ENCODE measurements at places on chromosomes 2 and 18. TPM values are rescaled to one million over a fixed set of nuclear protein-coding genes. Genes with fewer than 3 reads are reported as not detected.

Gene SERPINB3
- polyA plus RNA-seq = 0.34 TPM

Gene SLC11A1
- 6.3 TPM for polyA plus RNA-seq

GRCh38 chr2:3637692-3638455 lies 20.1 kb upstream of the ALLC start:
- DNase-seq = no peak

Gene FHOD3
- 68.7 TPM for polyA plus RNA-seq

Gene FBXO48
- polyA plus RNA-seq = 0.56 TPM

DNA sequence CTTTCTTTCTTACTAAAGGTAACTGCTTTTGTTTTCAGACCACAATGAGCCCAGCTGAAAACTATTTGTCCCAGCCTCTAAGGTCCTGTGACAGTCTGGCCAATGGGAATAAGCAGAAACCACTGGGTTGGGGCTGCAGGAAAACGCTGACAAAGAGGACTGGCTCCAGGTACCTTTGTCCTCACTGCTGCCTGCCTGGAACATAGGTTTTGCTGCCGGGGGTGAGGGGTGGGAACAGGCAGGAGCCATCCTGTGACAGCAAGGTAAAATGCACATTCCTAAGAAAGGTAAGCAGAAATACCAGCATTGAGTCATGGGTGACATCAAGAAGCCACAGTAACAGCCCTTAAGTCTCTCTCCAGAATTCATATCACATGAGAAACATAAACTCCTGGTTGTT lies 21.6 kb downstream of the PTPN2 start:
- DNase-seq = no peak

Gene GLS
- 80.6 TPM for polyA plus RNA-seq

DNA sequence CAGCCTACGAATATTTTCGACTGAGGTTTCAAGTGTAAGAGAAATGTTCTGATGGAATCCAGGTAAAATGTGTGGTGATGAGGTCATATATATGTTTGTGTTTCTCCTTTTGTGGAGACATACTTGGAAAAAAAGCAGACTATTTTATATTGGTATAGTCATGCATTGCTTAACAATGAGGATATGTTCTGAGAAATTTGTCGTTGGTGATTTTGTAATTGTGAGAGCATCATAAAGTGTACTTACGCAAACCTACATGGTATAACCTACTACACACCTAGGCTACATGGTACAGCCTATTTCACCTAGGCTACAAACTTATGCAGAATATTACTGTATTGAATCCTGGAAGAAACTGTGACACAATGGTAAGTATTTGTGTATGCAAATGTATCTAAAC lies 1849.9 kb upstream of the CELF4 start:
- DNase-seq = no peak

- no peak for DNase-seq
Observed at GRCh38 chr2:169046440-169047151, 15.5 kb upstream of the ABCB11 start.

DNA sequence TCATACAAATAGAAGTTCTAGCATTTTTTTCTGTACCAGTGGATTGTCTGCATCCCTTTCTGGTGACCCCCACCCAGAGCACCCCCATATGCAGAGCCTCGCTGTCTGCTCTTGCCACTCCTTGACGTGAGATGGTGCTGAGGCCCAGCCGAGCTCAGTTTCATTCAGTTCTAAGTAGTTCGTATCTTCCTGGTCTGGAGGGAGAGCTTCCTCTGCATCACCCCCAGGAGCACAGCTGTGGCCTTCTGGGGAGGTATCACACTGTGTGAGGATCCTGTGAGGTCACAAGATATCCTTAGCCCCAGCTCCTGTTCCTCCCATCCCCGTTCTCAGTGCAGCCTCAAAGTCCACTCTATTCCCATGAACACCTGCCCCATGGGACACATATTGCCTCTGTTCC lies 132.7 kb downstream of the PTGR3 start:
- DNase-seq = no peak

- no peak for DNase-seq
Observed at GRCh38 chr18:41119031-41119430, 836.0 kb upstream of the PIK3C3 start.

DNA sequence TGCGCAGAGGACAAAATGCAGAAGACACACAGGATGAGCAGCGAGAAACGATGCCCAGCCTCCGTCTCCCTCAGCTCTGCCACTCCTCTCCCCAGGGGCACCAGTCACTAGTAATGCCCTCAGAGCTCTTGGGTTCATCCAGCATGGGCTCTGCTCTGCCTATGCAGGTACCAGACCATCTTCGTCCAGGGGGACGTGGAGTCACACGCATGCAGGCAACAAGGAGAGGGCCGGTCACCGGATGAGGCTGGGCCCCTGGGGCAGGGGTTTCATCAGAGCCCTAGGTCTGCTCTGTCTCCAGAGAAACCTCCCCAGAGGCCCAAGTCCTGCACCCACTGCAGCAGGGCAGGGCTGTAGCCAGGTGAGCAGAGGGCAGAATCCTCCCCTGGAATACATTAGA lies 23.9 kb downstream of the RAB31 start:
- DNase-seq = no peak

Gene RRM2
- polyA plus RNA-seq = 0.67 TPM

GRCh38 chr18:73615506-73615905 lies 532.1 kb downstream of the FBXO15 start:
- no peak for DNase-seq

DNA sequence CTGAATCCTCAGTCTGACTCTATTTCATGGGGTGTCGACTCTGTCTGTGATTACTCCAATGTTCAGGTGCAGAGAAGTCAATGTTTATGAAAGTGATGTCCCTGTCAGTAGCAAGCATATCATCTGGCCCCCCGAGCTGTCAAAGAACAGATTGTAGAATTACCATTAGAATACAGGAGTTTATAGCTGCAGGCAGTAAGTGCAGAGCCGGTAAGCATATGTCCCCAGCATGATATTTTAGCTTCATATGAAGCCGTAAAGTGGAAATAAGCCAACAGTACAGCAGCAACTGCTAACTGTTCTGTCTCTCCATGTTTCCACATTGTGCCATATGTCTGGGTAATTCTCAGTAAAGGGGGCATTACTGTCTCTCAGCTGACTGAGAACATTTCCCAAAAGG lies 541.8 kb downstream of the SOX11 start:
- no peak for DNase-seq

- no peak for DNase-seq
Observed at GRCh38 chr18:4453874-4454536, 1.1 kb downstream of the DLGAP1 start.

GRCh38 chr2:235894839-235895238 lies 273.3 kb downstream of the GBX2 start:
- no peak for DNase-seq

Gene TMEM87B
- polyA plus RNA-seq = 28.3 TPM

Gene DDX18
- 39.7 TPM for polyA plus RNA-seq

GRCh38 chr2:64796926-64797325 lies 143.2 kb upstream of the SERTAD2 start:
- DNase-seq = no peak

DNA sequence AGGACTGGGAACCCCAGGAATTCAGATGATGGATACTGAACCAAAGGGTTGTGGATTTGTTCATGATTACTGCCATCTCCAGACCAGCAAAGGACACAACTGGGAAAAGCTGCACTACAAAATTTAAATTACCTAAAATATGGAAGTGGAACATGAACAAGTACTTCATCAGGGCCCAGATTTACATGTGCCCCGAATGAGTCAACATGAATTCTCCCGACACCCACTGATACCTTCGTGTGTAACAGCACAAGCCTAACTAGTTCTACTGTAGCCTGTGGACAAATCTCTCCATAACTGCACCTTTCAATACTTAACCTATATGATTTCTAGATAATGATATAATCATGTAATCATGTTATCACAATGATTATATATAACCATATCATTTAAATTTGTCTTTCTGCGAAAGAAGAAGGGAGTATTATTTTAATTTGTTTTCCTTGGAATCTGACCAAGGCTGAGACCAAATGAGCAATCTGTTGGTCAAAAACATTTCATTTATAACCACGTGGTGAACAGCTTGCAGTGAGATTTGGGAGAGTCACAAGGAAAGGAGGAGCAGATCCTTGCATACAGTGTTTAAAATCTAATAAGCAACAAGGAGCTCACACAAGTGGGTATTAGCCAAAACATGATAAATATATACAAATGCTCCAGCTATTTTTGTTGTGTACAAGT lies 70.5 kb downstream of the CACNB4 start:
- no peak for DNase-seq

GRCh38 chr2:3051266-3051665 lies 326.4 kb downstream of the EIPR1 start:
- no peak for DNase-seq

Gene GKN2
- not detected for polyA plus RNA-seq

DNA sequence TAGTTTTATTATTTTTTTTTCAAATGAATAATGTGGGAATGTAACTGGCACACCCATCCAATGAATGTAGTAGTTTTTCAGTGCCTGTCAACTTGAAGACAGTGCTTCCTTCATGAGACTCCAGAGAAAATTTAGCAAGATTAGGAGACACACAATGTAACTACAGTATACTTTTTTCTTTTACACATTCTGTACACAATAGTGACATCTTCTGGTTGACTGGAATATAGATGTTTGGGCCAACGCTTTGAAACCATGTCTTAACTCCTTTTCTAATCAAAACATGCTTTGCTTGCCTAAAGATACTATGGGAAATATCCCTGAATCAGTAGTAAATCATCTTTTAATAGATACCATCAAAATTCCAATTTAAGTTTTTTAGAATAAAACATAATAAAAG lies 229.5 kb upstream of the ZC3H15 start:
- DNase-seq = no peak

Gene INPP1
- polyA plus RNA-seq = 74.1 TPM

GRCh38 chr18:10928011-10928771 lies 221.2 kb downstream of the PIEZO2 start:
- DNase-seq = no peak

GRCh38 chr18:62975785-62976184 lies 260.4 kb downstream of the PHLPP1 start:
- no peak for DNase-seq

- DNase-seq = no peak
Observed at GRCh38 chr2:20487392-20488174, 40.7 kb downstream of the RHOB start.

Gene ZNF396
- 3.8 TPM for polyA plus RNA-seq

DNA sequence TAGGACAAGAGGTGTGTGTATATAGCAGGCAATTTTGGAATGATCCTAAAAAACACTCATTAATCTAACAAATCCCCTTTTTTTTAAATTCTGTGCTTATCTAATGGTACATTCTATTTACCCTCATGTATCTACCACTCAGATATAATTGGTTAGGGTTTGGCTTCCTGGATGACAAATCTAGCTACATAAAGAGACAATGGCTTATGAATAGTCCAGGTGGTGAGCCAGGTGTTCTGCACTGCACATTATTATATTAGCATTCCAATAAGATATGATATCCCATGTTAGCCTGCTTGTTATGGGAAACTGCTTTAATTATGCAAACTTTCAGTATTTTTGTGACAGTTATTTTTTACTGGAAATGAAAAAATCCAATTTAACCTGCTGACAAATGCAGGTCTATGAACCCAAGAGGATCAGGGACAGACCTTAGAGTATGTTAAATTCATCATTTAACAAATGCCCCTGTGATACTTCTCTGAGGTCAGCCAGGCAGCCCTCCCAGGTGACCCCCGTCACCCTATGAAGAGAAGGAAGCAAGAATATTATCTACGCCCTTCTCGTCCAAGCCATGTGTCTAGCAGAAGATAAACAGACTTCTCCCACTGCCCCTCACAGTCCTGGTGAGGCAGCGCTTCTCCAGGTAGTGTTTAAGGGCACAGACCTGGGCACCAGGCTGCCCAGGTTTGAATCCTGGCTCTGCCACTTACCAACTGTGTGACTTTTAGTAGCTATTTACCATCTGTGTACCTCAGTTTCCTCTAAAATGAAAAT lies 83.0 kb downstream of the ADD2 start:
- DNase-seq = no peak

GRCh38 chr2:127721311-127721977 lies 20.1 kb downstream of the SFT2D3 start:
- no peak for DNase-seq

DNA sequence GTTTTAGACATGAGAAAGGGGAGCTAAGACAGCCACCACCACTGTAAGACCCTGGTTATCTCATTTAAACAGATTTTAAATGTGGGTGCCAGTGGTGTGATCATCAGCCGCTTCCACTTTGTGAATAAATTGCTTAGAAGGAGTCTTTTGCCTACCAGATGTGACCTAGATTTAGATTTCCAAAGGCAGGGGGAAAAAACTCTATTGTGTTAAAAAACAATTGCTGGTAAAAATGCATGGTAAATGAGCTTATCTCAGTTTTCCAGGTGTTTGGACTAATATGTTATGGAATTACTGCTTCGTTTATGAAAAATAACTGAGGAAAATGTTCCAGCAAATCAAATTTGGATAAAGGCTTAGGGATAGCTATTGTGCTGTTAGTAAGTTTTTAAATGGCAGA lies 466.3 kb upstream of the RAB12 start:
- no peak for DNase-seq

Measured in adrenal gland (tissue), 19 donors.